ENCODE measurements at places on chromosomes 3 and 15.

GRCh38 chr15:28998511-28998910 is 112.7 kb downstream of the APBA2 start:
- DNase-seq: no peak

GRCh38 chr15:40242601-40243000 is 3.7 kb downstream of the PAK6 start:
- no peak for DNase-seq

- DNase-seq: no peak
Measured at GRCh38 chr15:91156175-91156726, 56.2 kb downstream of the SV2B start.

DNA sequence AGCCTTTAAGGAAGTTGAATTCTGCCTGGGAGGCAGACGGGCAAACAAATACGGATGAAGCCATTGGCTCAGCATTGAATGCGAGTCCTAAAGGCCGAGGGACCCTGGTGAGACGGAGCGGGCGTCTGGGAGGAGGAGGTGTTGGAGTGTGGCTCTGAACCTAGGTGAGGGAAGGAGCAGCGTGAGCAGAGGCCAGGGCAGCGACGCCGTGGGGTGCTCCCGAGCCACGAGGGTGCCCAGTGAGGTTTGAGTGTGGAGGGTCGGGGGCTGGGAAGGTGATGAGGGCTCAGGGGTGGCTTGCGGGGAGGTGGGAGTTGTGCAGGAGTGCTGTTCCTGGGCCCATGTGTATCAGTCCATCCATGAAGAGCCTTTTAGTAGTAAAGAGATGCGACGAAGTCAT is 17.0 kb downstream of the CORO2B start:
- DNase-seq: no peak

DNA sequence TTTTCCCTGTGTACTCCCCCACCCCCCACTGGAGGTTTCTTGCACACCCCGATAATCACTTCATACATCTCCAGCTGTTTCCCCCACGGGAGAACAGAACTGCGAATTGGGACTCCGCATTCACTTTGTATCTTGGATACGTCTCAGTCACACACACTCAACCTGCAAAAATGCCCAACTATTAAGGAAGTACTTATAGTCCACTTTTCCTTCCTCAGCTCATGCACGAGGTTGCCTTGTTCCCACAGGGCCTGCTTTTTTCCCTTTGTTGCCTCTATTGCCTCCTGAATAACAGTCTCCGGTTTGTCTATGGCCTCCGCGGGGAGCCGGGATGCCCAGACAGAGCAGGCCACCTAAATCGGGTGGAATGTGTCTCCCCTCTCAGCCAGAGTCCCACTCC is 282.3 kb downstream of the PYDC2 start:
- no peak for DNase-seq

DNA sequence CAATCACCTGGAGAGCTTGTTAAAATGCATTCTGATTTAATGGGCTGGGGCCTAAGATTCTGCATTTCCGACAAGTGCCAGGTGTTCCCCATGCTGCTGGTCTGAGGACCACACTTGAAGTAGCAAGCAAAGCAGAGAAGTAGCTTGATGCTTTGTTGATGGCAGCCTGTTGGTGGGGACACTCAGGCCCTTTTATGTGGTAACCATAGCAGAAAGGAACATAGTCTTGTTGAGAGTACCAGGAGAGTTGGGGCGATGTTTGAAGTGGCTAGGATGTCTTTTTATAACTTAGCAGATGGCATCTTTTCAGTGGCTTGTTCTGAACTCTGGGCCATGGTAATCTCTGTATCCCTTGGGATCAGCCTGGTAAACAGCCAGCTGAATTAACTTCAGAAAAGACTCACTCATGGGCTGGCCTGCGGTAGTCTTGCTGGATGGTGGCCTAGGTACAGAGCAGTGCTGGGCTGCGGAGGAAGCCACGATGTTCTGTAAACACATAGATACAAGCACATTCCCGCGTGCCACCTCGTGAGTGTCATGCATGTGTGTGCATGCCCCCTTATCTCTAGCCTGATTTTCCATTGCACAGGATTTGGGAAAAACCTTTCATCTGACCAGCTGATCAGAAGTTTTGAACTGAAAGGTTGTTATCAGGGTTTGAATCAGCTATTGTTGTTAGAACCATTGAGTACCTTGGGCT is 292.4 kb upstream of the LRRFIP2 start:
- DNase-seq: no peak

- no peak for DNase-seq
Measured at GRCh38 chr3:127185268-127185667, 7.7 kb upstream of the PRR23E start.

- no peak for DNase-seq
Measured at GRCh38 chr3:127573912-127574311, 16.6 kb downstream of the TPRA1 start.

- DNase-seq: no peak
Measured at GRCh38 chr3:139074565-139075115, 29.9 kb upstream of the PRR23C start.

- DNase-seq: no peak
Measured at GRCh38 chr3:42119561-42120355, 28.6 kb downstream of the TRAK1 start.

GRCh38 chr3:194294895-194295214 is 56.3 kb downstream of the CPN2 start:
- no peak for DNase-seq

DNA sequence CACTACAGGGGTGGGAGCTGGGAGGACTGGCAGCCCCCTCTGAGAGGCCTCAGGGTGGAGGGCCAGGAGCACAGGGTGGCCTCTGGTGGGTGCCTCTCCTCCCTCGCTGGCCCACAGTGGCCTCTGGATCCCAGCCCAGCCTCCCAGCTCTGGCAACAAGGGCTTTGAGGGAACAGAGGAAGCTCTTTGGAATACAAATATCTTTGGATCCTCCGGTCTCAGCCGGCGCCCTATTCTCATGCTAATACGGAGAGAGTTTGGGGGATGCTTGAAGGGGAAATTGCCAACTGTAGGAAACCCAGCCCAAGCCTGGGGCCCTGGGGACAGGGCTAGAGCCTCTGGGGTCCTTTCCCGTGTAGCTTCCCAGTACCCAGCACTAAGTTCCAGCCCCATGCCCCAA is 33.4 kb upstream of the INSYN1 start:
- DNase-seq: no peak

- peak; percentile 44 for DNase-seq
Measured at GRCh38 chr3:152556731-152557254, 278.1 kb upstream of the P2RY1 start.

- no peak for DNase-seq
Measured at GRCh38 chr3:157086060-157086750, 73.7 kb downstream of the CCNL1 start.

DNA sequence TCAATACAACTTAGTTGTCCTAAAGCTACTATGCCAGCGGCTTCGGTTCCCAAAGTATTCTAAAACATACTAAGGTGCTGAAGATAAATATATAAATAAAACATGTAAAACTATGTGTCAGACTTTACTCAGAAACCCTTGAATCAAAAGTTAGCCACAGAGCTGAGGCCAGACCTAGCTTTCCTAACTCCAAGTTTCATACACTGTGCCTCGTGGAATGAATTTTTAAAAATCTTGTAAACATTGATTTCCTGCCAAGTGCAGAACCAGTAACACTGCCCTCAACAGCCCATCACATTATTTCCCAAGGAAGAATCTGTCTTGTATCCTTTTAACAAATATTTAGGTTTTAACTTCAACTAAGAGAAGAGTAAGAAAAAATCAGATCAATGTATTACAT is 36.4 kb downstream of the TAMM41 start:
- DNase-seq: peak; percentile 53

DNA sequence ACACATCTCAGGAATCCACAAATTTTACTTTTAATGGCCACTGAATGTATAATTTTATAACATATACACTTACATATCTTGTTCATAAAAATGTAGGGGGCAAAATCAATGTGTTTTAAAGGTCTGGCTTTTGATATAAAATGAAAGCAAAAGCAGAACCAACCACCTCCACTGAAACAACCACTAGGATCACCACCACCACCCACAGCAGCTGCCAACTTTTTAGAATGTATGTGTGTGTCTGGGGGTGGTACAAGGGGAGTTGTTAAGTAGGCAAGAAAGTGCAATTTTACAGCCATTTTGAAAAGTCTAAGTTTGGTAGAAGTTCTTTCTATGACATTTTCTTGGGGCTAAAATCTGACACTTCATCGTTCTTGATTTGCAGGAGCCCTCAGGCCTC is 44.0 kb downstream of the OTOL1 start:
- no peak for DNase-seq

DNA sequence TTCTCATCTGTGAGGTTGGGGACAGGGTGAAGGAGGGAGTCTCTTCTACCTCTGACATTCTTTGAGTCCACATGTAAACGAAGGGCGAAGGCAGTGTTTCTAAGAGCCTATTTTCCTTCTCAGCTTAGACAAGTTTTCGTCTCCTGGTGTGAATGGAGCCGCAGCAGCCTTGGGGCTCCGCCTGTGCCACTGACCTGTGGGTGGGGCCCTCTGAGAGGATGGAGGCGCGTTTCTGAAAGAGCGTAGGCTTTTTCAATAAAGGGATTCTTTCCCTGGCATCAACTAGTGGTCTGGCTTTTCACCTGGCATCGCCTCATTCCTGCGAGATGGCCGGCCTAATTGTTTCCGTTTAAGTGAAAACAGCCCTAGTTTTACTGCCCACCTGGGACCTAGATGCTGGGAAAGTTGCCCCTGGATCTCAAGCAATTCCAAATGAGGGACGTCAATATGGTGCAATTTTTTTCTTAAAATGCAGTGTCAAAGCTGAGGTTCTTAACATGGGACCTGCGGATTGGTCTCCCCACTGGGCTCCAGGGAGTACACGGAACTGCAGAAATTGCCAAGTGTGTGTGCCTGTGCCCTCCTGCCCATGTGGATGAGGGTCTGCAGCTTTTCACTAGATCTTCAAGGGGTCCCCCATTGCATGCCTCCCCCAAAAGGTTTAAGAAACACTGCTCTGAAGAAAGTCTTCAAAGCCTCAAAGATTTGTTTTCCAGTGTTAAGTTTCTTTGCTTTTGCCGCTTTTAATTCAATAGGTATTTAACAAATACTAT is 958 bp downstream of the GLDN start:
- peak; percentile 12 for DNase-seq

GRCh38 chr3:74562558-74563269 is 51.7 kb downstream of the CNTN3 start:
- peak; percentile 51 for DNase-seq

GRCh38 chr3:30344288-30344687 is 262.1 kb upstream of the TGFBR2 start:
- DNase-seq: no peak

All from fibroblast of skin of right quadriceps (primary cell).